Small intestine (tissue), 16 donors: ENCODE measurements at places on chromosomes 13 and 19.
A peak's percentile ranks its signal among the peaks of the same experiment; 100 is the strongest.

DNA sequence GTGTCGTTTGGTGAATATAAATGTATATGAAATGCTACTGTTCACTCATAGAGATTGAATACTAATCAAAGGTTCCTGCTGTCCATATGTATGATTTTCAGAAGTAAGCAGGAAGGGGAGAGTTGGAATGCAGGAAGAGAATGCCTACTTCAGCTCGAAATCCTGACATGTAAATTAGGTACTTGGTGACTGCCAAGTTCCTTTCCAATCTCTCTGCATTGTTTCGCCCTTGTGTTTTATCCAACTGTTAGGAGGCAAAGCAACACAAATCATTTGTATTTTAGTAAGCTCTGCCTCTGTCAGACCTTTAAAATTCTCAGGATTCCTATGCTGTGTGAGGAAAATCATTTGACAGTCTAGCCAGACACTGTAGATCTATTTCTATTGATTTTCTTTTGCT, 9.0 kb downstream of the STARD13 start:
- DNase-seq, result no peak

- DNase-seq, result peak; percentile 91
These were observed 9.1 kb downstream of the SPACA6 start for GRCh38 chr19:51702103-51702824.

DNA sequence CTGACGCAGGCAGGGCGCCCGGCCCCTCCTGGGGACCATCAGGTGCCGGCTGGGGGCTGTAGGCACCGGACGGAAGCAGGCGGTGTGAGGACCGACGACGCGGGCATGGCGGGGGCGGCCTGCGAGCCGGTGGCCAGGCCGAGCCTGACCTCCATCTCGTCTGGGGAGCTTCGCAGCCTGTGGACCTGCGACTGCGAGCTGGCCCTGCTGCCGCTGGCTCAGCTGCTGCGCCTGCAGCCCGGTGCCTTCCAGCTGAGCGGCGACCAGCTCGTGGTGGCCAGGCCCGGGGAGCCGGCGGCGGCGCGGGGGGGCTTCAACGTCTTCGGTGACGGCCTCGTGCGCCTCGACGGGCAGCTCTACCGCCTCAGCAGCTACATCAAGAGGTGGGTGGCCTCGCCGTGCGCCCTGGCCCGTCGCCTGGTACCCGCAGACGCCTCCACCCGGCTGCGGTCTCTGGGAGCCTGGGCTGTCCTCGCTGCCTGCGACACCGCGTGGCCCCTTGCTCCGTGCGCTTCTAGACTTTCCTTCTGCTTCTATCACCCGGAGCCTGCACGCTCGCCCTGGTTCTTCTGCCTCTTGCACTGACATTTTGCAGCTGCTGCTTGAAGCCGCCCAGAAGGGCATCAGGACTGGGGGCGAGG, 460 bp downstream of the MEDAG start:
- no peak for DNase-seq

DNA sequence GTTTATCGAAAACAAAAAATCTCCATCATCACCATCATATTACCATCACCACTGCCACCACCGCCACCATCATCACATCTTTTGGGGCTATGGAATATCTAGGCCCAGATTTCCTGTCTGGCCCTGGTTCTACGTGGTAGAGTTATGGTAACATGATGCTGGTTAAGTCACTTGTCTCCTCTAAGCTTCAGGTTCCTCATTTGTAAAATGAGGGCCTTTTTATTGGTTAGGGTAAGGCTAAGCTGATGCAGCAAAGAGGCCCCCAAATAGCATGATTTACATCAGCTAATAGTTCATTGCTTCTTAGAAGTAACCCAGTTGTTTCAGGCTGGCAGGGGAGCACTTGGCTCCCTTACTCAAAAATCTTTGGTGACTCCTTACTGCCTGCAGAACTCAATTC, 37.9 kb downstream of the PCDH8 start:
- DNase-seq, result no peak

- DNase-seq, result no peak
These were observed 3.0 kb downstream of the ATP1A3 start for GRCh38 chr19:41991025-41991424.

GRCh38 chr19:5002143-5002542, 33.2 kb downstream of the KDM4B start:
- DNase-seq, result no peak

GRCh38 chr13:49308921-49309408, 61.2 kb downstream of the CDADC1 start:
- peak; percentile 39 for DNase-seq

GRCh38 chr13:33349288-33349985, 63.9 kb upstream of the STARD13 start:
- no peak for DNase-seq
